ENCODE measurements at places on chromosomes 2 and 18.

GRCh38 chr2:179837408-179837807 lies 24.0 kb downstream of the ZNF385B start:
- no peak for DNase-seq

DNA sequence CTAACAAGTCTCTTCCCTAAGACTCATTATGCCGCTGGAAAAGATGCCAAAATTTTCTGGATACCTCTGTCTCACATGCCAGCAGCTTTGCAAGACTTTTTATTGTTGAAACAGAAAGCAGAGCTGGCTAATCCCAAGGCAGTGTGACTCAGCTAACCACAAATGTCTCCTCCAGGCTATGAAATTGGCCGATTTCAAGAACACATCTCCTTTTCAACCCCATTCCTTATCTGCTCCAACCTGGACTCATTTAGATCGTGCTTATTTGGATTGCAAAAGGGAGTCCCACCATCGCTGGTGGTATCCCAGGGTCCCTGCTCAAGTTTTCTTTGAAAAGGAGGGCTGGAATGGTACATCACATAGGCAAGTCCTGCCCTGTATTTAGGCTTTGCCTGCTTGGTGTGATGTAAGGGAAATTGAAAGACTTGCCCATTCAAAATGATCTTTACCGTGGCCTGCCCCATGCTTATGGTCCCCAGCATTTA lies 26.3 kb downstream of the DHRS9 start:
- DNase-seq = no peak

- DNase-seq = no peak
Measured at GRCh38 chr2:223588251-223588650, 13.9 kb downstream of the SCG2 start.

GRCh38 chr2:31940920-31941319 lies 69.9 kb downstream of the MEMO1 start:
- no peak for DNase-seq

DNA sequence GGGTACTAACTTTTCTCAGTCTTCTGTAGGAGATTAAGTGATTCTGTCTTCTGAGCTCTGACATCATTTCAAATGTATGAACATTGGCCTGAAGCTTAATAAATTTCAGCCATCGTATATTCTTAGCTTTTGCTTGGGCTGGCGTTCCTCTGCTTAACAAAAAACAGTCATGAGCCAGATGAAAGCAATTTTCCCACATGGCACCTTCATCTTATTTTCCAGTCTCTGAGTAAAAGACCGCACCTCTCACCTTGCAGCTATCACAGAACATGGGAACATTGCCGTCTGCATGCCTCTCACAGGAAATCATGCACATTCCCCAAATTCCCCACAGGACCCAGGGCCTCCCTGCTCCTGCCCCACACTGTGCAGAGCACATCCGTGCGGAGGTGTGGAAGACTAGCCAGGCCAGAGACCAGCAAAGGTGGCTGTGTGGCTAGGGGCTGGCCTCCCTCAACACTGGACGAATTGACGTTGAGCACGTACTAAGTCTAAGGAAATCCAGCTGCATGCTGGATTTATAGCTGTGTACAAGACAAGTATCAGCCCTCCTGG lies 531.8 kb upstream of the ID2 start:
- DNase-seq = no peak

GRCh38 chr2:26086155-26086637 lies 52.3 kb downstream of the RAB10 start:
- DNase-seq = no peak

GRCh38 chr2:68889500-68889899 lies 18.3 kb upstream of the BMP10 start:
- no peak for DNase-seq

DNA sequence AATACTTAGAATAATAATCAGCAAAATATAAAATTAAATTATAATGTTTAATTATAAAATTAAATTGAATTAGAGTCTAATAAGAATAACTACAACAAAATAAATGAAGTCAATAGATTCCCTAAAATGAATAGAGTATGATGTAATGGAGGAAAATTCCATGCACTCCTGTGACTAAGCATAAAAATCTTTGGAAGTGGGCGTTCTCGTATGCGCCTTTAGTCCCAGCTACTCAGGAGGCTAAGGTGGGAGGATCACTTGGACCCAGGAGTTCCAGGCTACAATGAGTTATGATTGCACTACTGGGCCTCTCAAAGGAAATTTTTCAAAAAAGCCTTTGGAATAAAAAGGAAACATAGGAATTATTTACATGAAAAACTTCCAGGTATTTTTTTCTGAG lies 955.4 kb upstream of the POU3F3 start:
- DNase-seq = no peak

GRCh38 chr18:79355433-79356335 lies 40.0 kb upstream of the NFATC1 start:
- DNase-seq = no peak

DNA sequence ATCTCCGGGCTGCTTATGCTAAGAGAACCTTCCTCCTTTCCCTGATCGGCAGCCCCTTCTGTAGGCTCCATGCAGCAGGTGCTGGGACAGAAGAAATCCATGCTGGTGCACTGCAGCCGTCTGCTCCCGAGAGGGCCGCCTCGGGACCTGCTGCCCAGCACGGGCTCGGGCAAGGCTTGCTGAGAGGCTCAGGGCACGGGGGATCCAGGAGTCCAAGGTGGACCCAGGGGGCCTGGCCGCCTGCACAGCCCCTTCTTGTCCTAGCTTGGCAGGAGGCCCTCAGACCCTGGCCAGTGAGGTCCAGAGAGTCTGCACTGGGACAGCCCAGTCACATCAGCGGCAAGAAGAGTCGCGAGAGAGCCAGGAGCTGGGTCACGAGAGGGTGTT lies 13.3 kb upstream of the DUSP2 start:
- DNase-seq = no peak

DNA sequence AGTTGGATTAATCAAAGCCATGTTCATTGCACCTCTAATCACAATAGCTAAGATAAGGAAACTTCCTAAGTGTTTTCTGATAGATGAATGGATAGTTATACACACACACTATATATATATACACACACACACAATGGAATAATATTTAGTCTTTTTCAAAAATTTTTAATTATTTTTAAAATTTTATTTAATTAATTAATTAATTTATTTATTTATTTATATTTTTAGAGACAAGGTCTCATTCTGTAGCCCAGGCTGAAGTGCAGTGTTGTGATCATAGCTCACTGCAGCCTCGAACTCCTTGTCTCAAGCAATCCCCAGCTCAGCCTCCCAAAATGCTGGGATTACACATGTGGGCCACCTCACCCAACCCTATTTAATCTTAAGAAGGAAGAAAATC lies 481.0 kb upstream of the TNP1 start:
- no peak for DNase-seq

DNA sequence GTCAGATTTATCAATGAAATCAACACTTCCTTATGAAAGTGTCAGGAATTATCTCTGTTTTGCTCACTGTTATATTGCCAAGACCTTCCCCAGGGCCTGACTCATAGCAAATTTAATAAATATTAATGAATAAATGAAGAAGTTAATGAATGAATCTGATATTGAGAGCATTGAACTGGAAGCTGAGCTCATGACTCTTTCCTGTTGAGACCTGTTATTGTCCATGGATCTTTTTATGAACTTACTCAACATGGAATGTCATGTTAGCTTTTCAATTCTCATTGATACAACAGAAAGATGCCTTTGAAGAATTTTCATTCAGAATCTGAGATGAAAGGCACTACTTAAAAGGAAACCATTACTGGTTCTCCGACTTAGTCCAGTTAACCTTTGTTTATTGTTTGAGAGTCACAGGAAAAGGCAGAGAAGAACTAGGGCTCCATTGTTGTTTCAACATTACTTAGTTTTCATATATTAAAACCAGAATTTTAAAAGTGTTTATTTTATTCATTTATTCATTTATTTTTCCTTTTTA lies 90.4 kb upstream of the UNC80 start:
- no peak for DNase-seq

- DNase-seq = no peak
Measured at GRCh38 chr2:129481306-129482219, 497.9 kb upstream of the RAB6C start.

GRCh38 chr18:51519571-51519970 lies 322.1 kb upstream of the MEX3C start:
- no peak for DNase-seq

DNA sequence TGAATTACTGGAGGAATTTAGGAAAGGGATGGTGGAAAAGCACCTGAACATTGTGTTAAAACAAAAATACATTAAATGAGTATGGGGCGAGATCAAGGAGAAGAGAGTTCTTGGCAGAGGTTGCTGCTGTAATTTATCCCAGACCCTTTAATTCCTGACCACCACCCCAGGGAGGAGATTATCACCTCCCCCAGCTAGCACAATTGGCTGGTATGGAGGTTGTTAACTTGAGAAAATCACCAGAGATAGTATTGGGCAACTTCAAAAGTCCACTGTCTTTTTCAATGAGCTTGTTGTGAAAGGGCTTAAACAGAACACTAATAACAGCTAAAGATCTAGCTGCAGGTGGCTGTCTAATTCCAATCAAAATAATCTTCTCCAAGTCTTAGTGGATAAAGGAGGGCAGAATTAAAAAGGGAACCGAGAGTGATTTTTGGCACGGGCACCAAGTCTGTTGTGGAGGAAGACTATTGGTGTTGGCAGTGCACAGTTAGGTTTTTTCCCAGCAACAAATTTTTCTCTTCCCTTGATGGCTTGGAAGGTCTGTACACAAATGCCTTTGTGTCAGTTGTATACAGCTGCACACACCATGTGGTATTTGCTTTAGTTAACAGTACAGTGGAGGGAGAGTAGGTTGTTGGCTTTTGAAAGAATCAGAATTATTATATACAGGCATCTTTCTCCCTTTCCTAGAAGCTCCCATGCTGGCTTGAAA lies 289.5 kb downstream of the SLC4A3 start:
- peak; percentile 50 for DNase-seq

GRCh38 chr2:174334781-174335251 lies at the start of gene SP9:
Gene SP9 (plus strand): TSS chr2:174334954. CDS start chr2:174335093, 139 bp downstream.
- DNase-seq = peak; percentile 90

DNA sequence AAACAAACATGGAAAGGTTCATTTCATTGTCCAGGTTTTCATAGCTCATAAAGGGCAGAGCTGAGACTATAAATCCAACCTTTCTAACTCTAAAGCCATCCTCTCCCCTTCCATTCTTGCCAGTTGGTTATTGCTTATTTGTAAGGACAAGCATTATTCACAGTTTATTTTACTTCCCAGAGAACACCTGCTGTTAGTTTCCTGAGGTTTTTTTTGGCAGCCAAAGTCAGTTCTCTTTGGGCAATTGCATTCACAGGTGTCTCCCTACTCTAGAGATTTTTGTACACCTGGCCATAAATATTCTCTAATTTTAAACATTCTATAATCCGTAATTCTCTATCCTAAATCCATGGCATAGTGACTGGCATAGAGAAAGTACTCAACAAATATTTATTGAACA lies 87.3 kb upstream of the SPHKAP start:
- no peak for DNase-seq

DNA sequence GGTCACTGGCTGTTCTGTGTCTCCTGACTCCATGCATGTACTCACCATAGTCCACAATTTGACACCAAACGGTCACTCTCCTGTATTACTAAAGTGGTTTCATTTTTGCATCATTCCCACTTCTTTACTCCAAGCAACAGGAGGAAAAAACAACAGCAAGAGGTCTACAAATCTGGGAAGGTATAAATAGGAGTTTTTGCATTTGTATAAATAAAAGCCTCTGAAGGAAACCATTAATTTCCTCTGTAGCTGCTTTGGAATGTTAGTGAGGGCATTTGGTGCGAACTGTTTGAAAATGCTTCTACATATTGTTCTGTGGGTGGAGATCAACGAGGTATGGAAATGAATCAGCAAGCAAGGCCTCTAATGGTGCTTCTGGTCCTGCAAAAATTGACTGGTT lies 148.5 kb upstream of the DLX2 start:
- DNase-seq = no peak

- DNase-seq = no peak
Measured at GRCh38 chr18:57749604-57749970, 53.5 kb downstream of the ATP8B1 start.

DNA sequence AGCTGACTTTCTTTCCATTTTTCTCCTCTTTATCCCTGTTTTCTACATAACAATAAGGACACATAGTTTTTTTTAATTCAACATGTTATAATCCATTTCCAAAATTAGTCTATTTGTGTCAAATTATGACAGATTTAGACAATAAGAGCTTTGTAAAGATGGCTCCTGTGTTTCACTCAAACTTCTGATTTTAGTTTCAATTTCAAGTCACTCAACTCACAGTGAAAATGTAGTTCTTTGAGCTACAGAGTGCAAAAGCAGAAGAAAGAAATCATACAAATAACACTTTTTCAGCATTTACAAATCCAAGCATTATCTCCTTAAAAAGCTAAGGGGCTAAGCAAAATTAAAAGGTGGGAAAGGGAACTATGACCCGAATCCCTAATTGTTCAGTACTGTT lies 340.7 kb upstream of the TRIB2 start:
- DNase-seq = no peak

GRCh38 chr18:35477497-35477896 lies 20.3 kb downstream of the INO80C start:
- DNase-seq = no peak

DNA sequence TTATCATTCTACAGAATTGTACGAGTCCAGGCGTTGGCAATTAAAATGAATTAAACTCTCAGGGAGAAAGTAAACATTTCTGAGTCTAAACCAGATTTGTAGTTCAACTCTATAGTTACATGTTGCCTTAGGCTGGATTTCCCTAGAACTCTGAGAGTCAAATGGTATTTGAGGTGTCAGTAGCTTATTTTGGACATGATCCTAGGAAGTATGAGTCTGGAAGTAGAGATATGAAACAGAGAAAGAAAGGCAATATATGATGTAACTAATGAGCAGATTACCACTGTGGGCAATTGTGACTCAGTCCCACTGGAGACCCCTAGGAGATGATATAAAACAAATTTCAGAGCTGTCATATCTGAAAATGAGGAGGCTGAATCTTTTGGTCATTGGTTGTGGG lies 199.1 kb upstream of the UBE2E3 start:
- no peak for DNase-seq

All from brain (organoid and tissue), 16 donors.